NCI-H1436 (cell line): ENCODE measurements at places on chromosomes 2 and 18.
A peak's percentile ranks its signal among the peaks of the same experiment; 100 is the strongest.

DNA sequence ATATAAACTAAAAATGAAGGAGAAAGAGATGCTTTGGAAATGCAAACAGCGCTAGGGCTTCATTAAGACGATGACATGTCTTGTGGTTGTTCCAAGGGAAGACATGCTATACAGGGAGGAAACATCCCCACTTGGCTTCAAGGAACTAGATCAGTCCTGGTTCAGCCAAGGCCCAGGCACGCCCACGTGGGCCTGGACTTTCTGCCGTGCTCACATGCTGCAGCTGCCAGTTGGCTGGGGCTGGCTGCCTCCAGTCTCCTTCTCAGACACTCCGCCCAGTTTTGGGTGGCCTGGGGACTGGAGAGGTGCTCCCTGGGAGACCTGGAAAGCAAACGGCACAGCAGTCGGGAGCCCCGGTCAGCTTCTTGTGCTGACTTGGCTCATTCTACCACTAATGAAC is 109.6 kb downstream of the GLI2 start:
- no peak for DNase-seq

GRCh38 chr2:58667137-58667774 is 426.1 kb upstream of the FANCL start:
- DNase-seq = no peak

GRCh38 chr2:144426355-144426754 is 93.6 kb downstream of the ZEB2 start:
- DNase-seq = no peak

DNA sequence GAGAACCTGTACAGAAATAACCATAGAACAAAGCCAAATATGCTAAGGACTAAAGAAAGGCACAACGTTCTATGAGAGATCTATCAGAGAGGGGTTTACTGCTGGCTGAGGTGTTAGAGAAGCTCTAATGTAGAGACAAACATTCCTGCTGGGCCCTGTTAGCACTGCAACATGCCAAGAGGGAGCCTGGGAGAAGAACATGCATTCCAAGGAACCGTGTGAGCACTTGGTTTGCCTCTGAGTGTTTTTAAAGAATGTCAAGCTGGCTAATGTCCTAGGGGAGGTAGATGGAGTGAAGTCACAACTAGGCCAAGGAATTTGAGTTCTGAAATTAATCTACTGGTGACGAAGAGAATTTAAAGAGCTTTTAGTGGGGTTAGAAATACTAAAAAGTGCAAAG is 384.3 kb upstream of the LYPD1 start:
- no peak for DNase-seq

DNA sequence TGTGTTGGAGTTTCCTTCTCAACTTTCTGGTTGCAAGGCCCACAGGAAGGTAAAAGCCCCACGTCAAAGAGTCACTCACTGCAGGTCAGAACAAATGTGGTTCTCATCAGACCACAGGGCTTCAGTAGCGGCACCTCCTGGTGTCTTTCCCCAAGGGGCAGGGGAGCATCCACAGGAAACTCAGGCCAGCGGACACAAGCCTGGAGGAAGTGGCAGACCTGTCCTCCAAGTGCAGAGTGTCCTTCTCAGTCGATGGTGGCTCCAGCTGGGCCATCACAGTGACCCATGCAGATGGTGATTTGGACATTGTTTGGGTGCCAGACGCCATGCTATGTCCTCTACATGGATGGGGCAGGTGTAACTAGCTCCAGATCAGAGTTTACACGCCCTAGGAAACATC is 84.9 kb downstream of the ACKR3 start:
- no peak for DNase-seq

DNA sequence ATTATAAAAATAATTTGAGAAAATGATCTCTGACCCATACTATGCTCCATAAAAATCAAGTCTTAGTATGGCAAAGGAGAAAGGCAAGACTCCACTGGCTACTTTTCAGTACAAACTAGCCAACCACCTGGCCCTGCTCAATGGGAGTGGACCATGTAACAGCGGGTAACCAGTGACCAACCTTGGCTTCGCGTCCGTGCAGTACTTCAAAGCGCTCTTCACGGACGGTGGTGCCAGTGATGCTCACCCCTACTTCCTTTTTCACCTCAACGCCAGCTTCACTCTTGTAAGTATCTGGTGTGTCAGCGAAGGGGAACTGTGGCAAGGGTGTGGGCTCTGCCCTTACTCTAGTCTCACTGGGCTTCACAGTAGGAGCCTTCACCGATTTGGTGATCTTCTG is 23.3 kb downstream of the TTN start:
- DNase-seq = no peak

DNA sequence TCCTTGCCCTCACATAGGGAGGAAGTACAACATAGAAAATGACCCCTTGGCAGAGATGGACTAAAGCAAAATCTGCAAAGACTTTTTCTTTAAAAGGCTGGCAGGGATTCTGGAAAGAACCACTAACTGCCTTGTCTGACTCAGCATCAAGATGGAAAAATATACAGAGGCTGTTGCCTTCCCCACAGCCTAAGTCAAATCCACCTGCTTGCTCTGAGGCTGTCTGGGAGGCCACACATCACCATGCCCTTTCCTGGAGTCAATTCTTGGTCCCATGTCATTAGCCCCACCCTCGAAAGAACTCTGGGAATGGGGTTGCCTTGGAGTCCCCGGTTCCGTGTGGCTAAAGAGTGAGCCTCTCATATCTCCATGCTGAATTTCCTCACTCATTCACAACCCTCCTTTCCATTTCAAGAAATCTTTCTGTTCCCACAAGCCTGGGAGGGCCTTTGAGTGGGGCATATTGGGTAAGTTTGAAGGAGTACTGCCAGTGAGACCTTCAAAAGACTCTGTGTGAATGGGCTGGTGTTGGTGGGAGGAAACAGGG is 39.4 kb downstream of the BMP10 start:
- DNase-seq = no peak

GRCh38 chr2:72916743-72917137 is 579 bp upstream of the EMX1 start:
- peak; percentile 39 for DNase-seq

DNA sequence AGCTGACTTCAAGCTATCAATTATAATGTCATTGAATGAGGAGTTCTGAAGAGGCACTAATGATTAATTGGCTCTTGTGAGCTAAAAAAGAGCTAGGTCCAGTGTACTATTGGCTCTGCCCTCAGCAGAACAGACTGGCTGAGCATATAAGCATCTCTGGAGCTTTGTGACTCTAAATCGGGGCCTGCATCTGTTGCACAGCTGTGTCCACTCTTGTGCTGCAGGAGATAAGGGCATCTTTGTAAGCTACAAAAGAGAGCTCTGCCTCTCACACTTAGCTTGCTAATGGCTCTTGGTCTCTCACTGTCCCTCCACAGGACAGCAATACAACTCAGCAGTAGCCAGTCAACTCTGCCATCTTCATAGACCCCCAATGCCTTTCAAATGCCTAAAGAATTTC is 61.5 kb upstream of the L3MBTL4 start:
- DNase-seq = no peak

DNA sequence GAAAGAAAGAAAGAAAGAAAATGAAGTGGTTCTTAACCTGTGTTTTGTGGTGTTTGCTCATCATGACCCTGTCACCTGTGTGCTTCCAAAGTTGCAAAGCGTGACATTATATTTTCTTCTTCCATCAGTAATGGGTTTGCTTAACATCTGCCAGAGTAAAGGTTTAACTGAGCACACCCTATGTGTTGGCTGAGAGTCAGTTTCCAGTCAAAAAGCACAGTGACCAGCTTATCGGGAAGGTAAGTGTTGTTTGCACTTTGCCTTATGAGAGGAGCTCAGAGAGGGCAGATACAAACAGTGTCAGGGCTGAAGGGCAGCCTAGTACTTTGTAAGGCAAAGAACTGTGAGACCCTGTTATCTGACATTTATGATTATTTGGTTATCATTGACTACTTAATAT is 406.2 kb upstream of the CWC22 start:
- DNase-seq = no peak

GRCh38 chr2:240892356-240892755 is 3.6 kb downstream of the MAB21L4 start:
- DNase-seq = no peak

- no peak for DNase-seq
Observed at GRCh38 chr2:16625201-16625729, 40.4 kb downstream of the CYRIA start.

GRCh38 chr18:36511791-36512352 is 214.4 kb downstream of the FHOD3 start:
- DNase-seq = peak; percentile 7

- DNase-seq = no peak
Observed at GRCh38 chr18:62334120-62334519, 9.0 kb downstream of the TNFRSF11A start.

GRCh38 chr2:236608188-236608525 is 38.5 kb downstream of the ACKR3 start:
- DNase-seq = no peak

DNA sequence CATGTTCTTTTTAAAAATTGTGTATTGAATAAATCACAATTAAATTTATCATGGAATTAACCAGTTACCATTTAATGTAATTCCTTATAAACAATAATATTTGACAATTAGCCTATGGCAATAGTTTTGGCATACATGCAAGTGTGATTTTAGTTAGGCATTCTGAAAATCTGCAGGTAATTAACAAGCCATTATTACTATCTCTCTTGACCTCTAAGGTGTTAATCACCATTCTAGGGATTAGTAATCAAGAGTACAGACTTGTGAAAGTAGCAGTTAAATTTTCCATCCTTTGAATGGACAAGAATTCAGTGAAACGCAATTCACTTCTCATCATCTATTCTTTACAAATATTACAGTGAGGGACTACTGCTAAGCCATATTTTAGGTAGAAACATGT is 127.7 kb upstream of the CHST9 start:
- DNase-seq = no peak

DNA sequence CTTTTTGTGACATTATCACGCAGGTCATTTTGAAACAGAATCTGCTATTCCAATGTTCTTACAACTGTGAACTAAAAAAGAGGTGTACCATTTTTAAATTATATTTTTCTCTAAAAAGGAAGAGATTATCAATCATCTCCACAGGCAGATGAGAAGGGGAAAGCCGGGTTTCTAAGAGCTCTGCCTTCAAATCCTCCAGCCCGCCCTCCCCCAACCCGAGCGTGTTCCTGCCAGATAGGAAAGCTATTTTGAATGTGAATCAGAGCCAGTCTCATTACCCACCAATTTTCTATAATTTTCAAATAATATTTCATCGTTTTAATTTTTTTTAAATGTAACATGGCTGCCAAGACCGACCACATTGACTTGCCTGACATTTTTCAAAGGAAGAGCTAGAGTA is 65.9 kb downstream of the KCNF1 start:
- no peak for DNase-seq

DNA sequence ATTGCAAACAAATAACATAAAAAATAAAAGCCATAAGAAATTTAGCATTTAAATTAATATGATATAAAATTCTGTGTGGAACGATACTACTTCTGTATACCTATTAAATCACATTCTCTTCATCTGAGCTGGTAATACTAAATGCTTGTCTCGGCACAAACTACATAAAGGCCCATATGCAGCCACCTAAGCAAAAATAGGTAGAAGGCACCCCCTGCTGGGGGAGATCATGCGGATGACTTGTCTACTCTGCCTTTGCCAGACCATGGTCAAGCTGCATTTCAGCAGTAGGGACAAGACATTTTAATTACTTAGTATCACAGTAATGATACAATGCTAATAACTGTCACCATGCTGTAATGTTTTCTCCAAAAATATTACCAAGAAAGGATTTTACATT is 108.0 kb downstream of the CDH19 start:
- DNase-seq = peak; percentile 49

- no peak for DNase-seq
Observed at GRCh38 chr18:55861266-55861665, 273.3 kb upstream of the TCF4 start.

GRCh38 chr18:33304277-33304676 is 136.2 kb downstream of the CCDC178 start:
- DNase-seq = no peak

DNA sequence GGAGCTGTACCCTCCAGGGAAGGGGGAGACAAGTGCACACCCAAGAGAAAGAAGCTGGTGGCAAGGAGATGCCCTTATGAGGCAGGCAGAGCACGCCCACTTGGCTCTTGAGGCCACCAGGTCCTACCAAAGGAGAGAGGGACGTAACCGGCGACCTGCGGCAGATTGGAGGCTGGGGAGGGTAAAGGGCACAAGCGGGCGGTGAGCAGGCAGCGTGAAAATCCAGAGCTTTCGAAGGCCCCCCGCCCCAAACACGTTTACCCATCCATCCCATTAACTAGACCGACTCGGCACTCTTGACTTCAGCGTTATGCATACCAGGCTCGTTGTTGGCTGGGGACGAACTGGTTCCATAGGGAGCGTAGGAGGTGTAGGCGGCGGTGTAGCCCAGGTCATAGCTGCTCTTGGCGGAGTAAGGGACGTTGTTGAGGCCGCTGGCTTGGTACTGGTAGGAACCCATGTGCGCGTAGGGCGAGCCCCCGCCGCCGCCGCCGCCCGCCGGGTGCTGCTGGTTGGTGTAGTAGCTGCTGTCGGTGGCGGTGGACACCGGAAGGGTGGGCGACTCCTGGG is 794 bp downstream of the DLX2 start:
- DNase-seq = no peak

DNA sequence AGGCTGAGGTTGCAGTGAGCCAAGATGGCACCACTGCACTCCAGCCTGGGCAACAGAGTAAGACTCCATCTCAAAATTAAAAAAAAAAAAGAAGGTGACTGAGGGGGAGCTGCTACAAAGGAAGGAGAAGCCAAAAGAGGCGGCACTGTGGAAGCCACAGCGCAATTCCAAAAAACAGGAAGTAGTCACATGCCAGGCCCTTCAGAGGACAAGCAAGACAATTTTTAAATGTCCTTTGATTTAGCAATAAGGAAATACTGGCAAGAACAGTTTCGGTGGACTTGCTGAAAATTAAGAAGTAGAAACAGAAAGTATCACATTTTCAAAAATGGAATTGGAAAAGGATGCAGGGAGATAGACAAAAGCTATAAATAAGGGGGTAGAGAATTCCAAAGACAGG is 122.8 kb downstream of the OSBPL1A start:
- no peak for DNase-seq

DNA sequence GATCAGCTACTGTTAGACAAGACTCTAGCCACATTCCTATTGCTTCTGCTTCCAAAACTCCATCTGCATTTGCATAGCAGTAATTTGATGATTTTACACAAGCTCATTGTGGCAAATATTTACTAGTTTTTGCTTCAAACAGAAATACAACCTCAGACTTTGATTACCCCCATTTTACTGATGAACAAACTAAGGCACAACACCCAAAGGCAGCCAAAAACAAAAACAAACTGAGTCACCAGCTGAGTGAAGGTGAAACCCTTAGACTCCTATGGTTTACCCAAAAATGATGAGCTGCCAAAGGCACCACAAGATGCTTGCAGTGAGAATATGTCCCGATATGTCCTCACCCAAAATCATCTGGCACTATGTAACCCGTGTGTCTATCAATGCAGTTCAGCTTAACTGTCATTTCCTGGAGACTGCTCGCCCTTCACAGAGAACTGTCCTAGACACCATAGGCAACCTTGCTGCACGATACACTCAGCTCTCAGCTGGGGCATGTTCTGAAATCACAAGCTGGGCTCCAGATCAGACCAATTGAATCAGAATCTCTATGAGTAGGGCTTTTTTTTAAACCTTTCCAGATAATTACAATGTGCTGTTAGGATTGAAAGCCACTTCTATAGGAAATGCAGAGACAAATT is 4.1 kb upstream of the EVA1A start:
- DNase-seq = no peak
